ENCODE measurements at places on chromosomes 6 and 20. TPM values are rescaled to one million over a fixed set of nuclear protein-coding genes. Genes with fewer than 3 reads are reported as not detected.

The EPB41L1 gene
- total RNA-seq, result 81.3 TPM

The COX4I2 gene
- total RNA-seq, result not detected

The MAS1 gene
- total RNA-seq, result not detected

The SEMG1 gene
- total RNA-seq, result not detected

The KIF25 gene
- 0.03 TPM for total RNA-seq

All from A549 treated with Hydrocortisone at 1 μM for 4 hours (cell line).